ENCODE measurements at places on chromosomes 13 and 19. TPM values are rescaled to one million over a fixed set of nuclear protein-coding genes. Genes with fewer than 3 reads are reported as not detected.

The DMKN gene
- total RNA-seq, result 2.2 TPM

The CEACAM7 gene
- total RNA-seq, result not detected

The KLK15 gene
- not detected for total RNA-seq

The MISP3 gene
- total RNA-seq, result under 0.01 TPM

The FREM2 gene
- total RNA-seq, result not detected

The ZNF99 gene
- not detected for total RNA-seq

The ZNF541 gene
- under 0.01 TPM for total RNA-seq

The PRR22 gene
- under 0.01 TPM for total RNA-seq

The DHDH gene
- not detected for total RNA-seq

All from fibroblast of villous mesenchyme (primary cell).